Kidney tubule cell (primary cell): ENCODE measurements at places on chromosomes 6 and 20.

- peak; percentile 48 for DNase-seq
Measured at GRCh38 chr20:57092112-57092899, 174.1 kb downstream of the BMP7 start.

GRCh38 chr20:1373036-1373435 lies 19.8 kb downstream of the FKBP1A start:
- no peak for DNase-seq

- DNase-seq = no peak
Measured at GRCh38 chr6:133208183-133208755, 32.9 kb upstream of the EYA4 start.

DNA sequence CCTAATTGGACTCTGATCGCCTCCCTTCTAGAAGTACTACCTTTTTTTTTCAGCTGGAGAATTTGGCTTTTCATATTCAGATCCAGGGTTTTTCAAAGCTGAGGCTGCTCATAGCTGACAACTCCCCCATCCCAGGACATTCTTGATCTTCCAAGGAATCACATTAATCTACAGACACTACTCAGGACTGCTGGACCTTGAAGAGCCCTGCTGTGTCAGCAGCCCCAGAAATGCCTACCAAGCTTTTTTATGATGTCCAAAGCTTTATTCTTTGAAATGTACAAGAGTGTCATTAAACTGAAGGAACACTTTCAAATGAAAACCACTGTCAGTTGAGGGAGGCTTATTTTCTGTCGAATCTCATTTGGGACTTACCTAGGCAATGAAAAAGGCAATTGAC lies 704.1 kb downstream of the PTPRT start:
- DNase-seq = no peak

DNA sequence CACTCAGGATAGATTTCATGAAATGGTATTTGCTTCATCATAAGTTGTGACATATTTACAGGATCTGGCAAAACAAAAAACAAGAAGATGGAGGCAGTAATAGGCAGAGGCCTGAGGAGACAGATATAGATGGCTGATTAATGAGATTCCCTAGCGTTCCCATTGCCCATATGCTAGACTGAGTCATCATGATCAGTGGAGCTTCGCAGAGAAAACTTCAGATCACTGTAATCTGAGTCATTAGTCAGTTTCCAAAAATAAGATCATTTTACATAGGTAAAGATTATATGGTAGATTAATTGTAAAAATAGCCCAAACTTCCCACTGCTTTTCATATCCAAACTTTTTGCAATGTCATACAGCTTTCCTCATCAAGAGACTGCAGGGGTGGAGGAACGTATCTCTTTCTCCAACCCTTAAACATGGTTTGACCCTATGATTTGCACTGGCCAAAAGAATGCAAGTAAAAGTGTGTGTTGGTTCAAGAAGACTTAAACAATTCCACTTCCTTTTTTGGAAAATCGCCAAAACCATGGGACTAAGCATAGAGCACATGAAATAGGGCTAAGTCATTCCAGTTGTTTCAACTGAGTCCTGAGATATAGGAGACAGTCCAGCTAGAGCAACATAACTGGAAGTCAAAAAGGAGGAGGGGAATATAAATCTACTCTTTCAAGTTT lies 626.0 kb downstream of the RNF144B start:
- DNase-seq = peak; percentile 4

DNA sequence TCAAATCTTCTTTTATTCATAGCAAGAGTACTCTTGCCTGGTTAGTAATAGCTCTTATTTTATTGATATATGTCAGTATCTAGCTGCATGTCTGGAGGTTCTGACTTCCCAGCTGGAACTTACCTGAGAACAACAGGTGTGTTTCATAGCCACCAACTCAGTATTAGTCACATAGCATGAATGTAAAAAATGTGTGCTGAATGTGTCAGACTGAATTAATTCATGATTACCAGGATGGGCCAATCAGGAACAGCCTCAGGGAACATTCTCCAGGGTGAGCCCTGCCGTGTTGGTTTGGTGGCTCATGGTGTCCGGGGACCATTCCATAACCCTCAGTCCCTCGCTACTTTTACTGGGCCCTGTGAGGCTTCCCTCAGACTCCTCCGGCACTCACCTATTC lies 99.7 kb downstream of the TULP4 start:
- DNase-seq = peak; percentile 94

- no peak for DNase-seq
Measured at GRCh38 chr20:6277661-6278240, 154.9 kb upstream of the FERMT1 start.

- DNase-seq = no peak
Measured at GRCh38 chr6:53825532-53826321, 30.9 kb downstream of the LRRC1 start.

- peak; percentile 15 for DNase-seq
Measured at GRCh38 chr6:20919677-20920385, 385.6 kb downstream of the CDKAL1 start.

DNA sequence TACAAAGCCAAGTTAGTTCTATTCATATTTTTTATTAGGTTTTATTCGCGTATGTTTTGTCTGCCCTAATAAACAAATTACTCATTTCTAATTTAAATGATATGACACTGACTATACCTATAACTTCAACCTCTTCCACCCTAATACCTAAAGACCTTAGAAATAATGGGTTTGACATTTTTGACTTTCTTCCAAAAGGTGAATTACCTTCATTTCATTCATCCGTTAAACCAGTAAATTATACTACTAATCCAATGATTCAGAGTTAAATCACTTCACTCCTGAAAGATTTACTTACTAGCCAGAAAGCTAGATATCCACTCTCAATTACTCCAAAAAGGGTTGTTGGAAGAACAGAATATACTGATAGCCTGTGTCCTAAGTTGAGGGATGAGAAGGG lies 5.2 kb downstream of the MRPS10 start:
- peak; percentile 26 for DNase-seq

DNA sequence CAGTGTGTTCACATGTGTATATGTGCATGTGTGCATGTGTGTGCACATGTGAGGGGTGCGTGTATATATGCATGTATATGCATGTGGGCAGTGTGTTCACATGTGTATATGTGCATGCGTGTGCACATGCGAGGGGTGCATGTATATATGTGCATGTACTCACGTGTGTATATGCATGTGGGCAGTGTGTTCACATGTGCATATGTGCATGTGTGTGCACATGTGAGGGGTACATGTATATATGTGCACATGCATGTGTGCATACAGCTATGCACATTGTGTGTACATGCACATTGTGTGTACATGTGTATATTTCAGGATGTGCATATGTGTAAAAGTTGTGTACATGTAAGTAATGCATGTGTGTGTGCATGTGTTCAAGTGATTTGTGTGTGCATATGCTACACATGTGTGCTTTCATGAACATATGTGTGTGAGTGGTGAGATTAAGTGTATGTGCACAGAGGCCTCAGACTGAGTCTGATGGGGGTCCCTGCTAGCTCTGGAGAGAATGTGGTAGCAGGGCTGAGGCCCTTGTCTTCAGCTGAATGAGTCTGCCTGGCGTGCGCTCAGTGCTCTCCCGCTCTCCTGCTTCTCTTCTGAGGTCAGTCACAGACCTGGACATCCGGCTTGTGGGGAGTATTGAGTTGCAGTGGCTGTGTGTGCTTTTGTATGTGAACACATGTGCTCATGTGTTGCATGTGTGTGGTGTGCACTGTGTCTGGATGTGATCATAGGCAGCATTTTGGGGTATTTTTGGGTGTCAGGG lies 19.9 kb upstream of the MYT1 start:
- DNase-seq = no peak

GRCh38 chr6:79076160-79076559 lies 1.9 kb downstream of the PHIP start:
- DNase-seq = peak; percentile 6
